Stimulated activated CD4-positive, alpha-beta T cell treated with anti-CD3 and anti-CD28 coated beads, Interleukin-1b, Interleukin-23, amount 100 ng/mL, for 1 hour (primary cell): ENCODE measurements at places on chromosomes 6 and 20.

DNA sequence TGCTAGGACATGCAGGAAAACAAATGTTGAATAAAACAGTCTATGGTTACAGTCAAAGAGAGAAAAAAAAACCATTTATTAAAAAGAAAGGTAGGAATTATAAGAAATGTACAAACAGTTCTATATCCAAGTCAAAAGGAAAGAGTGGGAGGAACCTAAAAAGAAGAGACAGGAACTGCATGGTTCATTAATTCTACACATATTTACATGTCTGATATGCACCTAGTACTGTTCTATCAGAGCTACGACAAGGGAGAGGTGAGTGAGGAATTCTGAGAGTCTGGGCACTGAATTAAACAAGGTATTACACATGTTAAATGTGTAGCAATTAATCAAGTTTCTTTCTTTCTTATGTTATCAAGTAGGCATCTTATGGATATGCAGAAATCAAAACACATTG lies 41.9 kb downstream of the SYCP2 start:
- DNase-seq = no peak

GRCh38 chr6:144104898-144105487 lies 9.6 kb upstream of the SF3B5 start:
- no peak for DNase-seq

DNA sequence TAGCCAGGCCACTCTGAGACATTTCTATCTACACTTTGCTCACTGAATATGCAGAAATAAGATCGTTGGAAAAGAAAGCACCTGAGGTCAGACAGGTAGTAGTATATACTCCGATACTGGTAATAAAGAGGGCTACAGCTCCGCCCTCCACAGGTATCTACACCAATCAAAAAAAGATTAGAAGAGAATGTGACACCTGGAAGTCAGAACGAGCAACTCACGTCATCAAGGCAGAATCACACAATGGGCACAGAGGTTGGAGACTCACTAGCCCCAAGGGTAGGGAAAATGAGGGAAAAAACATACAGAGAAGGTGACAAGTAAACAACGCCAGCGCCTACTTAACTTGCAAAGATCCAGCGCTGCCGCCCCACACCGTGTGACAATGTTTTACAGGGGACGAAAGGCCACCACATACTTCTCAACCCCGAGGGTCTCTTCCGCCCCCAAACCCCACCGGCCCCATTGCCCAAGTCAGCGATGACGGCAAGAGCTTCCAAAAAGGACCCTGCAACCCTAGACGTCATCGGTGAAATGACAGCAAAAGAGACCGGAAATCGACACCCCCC lies 653 bp downstream of the LMBRD1 start:
- DNase-seq = peak; percentile 1

- no peak for DNase-seq
These were observed 60.1 kb upstream of the OGFRL1 start for GRCh38 chr6:71228461-71229041.

GRCh38 chr6:49933526-49933925 lies 30.4 kb downstream of the DEFB114 start:
- DNase-seq = no peak

- DNase-seq = no peak
These were observed 1.9 kb downstream of the KCNQ5 start for GRCh38 chr6:72623808-72624207.

DNA sequence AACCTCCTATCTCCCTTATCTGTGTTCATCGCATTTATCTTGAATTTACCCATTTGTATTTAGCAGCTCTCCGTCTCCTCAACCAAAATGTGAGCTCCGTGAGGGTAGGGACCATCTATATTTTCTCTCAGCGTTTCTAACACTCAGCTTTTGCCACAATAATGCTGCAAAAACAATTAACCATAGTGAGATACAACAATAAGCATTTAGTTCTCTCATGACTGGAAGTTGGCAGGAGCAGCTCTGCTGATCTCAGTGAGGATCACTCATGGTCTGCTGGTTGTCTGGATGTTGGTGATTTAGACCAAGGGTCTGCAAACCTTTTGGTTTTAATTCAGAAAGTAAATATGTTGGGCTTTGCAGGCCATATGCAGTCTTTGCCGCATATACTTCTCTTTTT lies 394.8 kb upstream of the RNF217 start:
- no peak for DNase-seq

GRCh38 chr6:109672839-109673238 lies 18.2 kb downstream of the AK9 start:
- no peak for DNase-seq

GRCh38 chr20:1437235-1437904 lies 29.3 kb downstream of the NSFL1C start:
- peak; percentile 67 for DNase-seq

DNA sequence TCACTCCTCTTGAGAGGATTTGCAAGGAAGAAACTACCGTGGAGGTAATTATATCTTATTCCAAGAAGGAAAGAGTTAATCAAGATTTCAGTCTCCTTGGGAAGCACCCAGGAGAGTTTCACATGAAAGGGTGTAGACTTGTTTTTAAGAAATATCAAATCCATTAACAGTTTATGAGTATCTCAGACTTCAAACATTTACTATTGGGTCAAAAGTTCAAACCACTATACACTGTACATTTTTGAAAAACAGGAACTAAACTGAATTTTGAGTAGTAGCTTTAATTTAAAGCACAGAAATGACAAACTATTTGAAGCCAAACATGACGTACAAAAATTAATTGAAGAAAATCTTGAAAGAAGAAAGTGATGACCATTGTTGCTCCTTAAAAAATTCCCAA lies 164.0 kb downstream of the FOXC1 start:
- no peak for DNase-seq

DNA sequence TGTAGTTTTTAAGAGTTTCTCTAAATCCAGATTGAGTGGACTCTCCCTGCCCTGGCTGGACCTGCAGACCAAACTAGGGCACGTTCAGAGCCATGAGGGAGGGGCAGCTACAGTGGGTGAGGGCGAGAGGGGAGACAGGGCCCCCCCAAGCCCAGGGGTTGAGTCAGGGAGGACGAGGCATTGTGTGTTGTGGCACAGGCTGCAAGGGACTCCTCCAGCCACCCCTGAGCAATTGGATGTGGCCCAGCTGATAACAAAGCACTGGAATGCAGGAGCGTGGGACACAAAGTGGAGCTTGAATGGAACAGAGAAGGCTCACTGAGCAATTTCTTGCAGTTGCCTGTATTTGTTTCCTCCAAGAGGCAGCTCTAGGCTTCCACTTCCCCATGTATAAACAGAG lies 43.5 kb upstream of the MYL9 start:
- DNase-seq = no peak

DNA sequence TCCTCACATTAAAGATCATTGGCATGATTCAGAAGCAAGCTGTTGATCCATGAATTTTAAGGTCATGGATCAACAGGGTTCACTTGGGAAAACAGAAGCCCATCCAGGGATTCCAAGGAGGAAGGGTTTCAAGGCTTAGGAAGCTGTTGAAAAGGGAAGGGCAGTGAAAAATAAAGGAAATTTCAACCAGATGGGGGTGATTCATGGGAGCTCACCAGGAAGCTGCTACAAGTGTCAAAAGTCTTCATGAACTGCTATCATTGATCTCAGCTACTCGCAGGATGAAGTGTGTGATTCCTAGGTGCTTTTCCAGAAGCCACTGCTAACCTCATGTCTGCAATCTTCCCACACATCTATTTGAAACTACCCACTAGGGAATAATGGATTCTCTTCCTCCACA lies 26.2 kb downstream of the ADTRP start:
- DNase-seq = no peak

DNA sequence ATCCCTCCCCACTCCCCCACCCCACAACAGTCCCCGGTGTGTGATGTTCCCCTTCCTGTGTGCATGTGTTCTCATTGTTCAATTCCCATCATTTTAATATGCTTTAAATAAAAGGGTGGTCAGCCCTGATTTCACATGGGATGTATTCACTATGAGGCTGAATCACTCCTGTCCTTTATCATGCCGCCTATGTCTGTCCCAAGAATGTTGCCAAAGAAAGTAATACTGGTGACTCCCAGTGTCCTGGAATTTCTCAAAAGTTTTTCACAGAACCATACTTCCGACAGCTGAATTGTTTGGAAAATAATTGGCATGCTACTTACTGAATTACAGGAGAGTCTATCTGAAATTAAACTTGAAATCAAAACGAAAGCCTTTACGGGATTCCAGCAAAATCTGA lies 217.7 kb downstream of the HAO1 start:
- no peak for DNase-seq

DNA sequence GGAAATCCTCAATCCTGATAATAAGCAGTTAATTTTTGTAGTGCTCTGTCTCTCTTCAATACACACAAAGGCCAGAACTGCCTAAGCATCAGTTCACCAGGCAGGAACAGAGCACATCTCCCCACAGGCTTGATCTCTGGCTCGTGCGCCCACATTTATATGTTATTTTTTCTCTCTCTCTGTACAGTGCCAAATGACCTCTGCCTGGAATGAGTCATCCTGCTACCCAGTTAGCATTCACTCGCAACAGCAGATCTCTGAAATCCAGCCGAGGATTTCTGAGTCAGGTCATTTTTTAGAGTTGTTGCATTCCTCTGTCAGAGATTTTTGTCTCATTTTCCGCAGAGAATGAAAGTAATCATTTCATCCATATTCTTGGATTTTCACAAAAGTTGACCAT lies 107.1 kb downstream of the COL12A1 start:
- DNase-seq = no peak

DNA sequence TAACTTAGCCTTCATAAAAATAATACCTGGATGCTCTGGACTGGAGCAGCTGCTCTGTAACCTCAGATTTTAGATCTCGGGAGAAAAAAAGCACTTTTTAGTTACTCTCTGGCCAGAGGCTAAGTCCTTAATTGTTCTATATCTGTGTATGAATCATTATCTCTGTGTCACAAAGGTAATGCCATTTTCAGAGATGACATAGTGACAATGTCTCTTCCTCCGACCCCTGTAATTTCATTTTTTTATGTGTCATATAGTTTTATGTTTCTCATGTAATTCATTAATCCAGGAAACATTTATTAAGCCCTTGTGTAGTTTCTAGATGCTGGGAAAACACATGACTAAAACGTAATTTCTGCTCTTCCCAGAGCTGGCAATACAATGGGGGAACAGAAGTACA lies 55.6 kb downstream of the SENP6 start:
- no peak for DNase-seq

DNA sequence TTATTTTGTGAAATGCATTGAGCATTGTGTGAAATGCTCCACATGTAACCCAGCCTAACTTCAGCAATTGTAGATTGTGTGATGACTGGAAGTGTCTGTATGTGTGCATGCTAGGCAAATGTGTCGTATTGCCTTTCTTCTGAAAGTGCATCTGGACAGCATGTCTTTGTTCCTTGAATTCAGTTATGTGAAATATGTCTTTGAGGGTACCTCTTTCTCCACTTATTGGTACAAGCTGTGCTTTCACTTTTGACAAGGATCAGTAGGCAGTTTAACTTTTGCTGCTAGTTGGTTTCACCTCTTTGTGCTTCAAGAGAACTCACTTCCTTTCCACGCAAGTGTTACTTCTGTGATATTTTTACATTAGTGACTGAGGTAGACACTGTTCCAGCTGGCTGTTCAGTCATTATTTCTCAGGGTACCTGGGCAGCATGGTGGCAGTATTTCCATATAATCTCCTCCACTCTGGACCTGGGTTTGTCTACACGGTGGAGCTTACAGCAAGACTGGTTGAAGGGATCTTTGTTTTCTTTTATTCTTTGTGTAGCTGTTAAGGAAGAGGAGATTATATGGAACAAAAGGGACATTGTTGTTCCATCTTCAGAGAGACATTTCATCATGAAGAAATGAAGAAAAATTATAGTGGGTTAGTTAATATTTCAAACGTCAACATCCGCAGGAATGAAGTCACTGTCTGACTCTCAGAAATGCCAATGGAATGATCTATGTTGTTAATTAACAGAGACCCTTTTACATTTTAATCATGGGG lies 175.4 kb downstream of the UTRN start:
- DNase-seq = no peak

DNA sequence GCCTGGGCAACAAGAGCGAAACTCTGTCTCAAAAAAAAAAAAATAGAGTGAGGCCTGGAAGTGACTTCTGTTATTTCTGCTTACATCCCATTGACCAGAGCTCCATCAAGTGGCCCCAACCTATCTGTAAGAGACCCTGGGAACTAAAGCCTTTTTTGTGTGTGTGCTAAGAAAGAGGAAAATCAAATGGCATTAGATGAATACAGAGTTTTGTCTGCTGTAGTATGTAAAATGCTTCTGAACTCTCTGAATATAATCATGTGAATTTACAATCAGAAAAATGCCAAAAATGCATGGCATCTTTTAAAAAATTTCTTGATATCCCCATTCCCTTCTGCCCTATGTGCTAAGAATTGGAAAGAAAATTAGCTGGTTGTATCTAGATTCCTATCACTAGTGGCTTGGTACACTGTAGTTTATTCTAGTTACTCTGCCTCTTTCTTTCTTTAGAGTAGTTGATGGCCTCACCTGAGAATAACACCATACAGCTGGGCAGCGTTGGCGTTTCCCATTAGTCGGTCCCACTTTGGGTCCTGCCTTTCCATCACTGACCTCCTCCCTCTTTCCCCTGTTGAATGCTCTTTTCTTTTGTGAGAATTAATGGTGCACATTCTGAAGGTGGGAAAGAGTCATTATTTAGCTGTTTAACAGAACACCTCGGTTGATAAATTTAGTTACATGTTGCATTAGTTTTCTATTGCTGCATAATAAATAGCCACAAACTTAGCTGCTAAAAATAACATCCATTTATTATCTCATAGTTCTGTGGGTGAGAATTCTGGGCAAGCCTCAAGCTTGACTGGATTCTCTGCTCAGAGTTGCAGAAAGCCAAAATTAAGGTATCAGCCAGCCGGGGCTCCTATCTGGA lies 38.2 kb downstream of the SAMD5 start:
- no peak for DNase-seq

DNA sequence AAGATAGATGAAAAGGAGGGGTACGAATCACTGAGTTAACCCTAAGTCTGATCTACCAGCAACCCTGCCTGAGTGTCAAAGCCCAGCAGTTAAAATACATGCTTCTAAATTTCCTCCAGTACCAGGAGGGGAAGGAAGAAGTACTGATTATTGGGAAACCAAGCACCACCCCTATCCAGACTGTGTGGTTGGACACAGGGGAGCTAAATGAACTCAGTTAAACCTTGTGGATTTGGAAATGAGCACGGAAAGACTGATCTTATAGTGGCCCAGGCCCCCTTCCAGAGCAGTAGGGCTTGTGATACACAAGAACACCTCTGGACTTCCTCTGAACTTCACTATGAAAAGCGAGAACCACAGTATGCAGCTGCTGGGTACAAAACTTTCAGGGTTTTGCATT lies 585.6 kb downstream of the MAFB start:
- no peak for DNase-seq

- no peak for DNase-seq
These were observed 62.3 kb downstream of the UTRN start for GRCh38 chr6:144347448-144347759.

- DNase-seq = no peak
These were observed 61.4 kb downstream of the NOL4L start for GRCh38 chr20:32523613-32524213.

GRCh38 chr20:20018366-20018765 lies 1.2 kb downstream of the NAA20 start:
- no peak for DNase-seq

DNA sequence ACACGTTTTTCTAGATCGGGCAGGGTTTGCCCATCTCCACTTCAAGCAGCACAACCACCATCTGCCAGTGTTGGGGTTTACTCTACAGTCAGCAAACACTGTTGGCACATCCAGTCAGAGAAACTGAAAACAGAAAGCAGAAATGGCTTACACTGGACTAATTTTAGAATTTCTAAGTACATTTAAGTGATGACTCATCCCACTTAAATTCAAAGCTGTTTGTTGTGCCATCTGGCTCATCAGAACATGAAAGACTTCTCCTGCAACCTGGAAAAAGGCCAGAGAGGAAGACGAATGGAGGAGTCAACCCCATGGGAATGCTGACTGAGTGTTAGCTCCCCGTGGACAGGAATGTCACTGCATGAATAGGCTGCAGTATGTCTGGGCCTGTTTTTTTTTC lies 21.8 kb downstream of the FAM209B start:
- no peak for DNase-seq
